ENCODE measurements at places on chromosomes 16 and 17.

GRCh38 chr17:17413821-17414220 is 63.0 kb upstream of the MED9 start:
- DNase-seq, result no peak

- no peak for DNase-seq
Observed at GRCh38 chr16:81836279-81837054, 57.4 kb downstream of the PLCG2 start.

GRCh38 chr16:20901068-20901435 is 481 bp downstream of the LYRM1 start:
- DNase-seq, result peak; percentile 21

- no peak for DNase-seq
Observed at GRCh38 chr17:43371227-43371821, 27.5 kb upstream of the ARL4D start.

DNA sequence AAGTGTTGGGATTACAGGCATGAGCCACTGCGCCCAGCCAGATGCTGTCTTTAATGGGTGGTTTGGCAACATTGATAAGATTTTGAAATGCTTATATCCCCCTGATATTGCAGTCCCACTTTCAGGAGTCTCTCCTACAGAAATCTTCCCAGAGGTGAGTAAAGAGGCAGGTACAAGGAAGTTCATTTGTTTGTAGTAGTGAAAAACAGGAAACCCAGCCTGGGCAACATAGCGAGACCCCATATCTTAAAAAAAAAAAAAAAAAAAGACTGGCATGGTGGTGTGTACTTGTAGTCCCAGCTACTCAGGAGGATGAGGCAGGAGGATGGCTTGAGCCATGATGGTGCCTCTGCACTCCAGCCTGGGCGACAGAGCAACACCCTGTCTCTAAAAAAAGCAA is 6.2 kb upstream of the NUPR1 start:
- no peak for DNase-seq

DNA sequence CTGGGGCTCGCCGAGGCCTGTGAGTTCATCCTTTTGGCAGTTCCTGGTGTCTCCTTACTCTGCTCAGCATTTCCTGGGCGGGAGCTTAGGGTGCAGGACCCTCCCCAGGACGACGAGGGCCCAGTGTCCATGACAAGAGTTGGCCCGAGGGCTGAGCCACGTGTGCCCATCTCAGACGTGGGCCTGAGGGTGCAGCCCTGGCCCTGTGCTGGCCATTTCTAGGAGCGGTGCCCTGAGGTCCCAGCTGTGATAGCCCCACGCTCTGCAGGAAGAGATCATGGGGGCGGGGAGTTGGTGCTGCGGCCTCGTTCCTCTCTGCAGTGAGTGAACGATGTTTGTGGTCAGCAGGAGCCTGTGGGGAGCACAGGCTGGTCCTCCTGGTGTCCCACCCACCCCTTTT is 6.0 kb upstream of the MC1R start:
- no peak for DNase-seq

GRCh38 chr17:64077379-64077778 is 52.6 kb downstream of the ERN1 start:
- DNase-seq, result no peak

- no peak for DNase-seq
Observed at GRCh38 chr16:9365370-9365728, 273.9 kb downstream of the HAPSTR1 start.

DNA sequence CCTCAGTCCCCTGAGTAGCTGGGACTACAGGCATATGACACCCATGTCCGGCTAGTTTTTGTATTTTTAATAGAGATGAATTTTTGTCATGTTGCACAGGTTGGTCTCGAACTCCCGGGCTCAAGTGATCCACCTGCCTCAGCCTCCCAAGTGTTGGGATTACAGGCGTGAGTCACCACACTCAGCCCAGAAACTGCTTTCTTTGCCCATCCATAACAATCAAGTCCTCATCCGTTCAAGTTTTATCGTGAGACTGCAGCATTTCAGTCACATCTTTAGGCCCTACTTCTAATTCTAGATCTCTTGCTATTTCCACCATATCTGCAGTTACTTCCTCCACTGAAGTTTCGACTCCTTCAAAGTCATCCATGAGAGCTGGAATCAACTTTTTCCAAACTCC is 6.4 kb downstream of the NPRL3 start:
- DNase-seq, result no peak

DNA sequence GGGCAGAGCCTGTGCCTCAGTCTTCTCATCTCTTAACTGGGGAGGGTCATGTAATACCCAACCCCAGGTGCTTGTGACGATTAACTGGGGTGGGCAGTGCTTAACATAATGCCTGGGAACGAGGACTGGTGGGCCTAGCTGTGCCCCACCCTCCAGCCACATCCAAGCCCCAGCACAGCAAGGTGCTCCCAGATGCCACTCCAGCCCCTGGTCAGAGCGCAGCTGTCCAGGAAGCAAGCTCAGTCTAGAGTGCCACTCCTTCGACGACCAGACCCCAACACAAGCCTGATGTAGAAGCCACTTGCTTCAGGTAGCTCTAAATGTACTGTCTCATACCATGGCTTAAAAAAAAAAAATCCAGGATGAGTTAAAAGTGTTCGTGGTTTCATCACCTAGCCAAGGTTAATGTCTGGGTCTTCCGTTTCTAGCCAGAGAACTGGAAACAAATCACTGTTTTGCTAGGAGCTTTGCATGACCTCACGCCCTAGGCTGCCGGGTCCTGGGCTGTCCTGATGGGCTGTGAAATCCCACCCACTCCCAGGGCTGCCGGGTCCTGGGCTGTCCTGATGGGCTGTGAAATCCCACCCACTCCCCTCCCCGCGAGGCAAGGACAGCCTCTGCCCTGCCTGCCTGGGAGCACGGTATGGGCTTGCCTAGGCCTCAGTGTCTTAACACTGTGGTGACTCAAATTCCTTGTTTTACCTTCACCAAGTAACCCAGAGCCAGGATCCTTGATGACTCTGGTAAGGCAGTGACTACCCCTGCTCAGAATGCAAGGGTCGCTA is 7.7 kb downstream of the MIEF2 start:
- no peak for DNase-seq

DNA sequence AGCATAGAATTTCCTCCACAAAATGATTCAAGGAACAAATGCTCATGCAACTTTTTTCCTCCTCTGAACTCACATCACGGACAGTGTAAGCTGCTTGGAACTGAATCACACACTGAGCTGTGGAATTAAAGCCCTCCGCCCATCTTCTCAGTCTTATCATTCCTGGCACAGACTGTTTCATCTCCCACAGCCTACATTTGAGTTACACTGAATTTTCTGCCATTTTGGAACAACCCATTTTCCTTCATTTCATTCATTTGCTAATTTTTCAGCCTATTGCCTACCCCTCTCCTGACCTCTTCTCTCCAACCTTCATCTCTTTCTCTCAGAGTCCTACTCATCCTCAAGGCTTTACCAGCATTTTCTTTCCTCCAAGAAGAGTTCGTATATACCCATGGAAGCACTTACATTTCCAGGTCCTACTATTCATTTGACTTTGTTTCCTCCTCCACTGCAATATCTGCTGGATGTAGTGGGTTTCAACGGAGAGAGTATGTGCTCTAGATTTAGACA is 39.1 kb upstream of the TOM1L1 start:
- no peak for DNase-seq

DNA sequence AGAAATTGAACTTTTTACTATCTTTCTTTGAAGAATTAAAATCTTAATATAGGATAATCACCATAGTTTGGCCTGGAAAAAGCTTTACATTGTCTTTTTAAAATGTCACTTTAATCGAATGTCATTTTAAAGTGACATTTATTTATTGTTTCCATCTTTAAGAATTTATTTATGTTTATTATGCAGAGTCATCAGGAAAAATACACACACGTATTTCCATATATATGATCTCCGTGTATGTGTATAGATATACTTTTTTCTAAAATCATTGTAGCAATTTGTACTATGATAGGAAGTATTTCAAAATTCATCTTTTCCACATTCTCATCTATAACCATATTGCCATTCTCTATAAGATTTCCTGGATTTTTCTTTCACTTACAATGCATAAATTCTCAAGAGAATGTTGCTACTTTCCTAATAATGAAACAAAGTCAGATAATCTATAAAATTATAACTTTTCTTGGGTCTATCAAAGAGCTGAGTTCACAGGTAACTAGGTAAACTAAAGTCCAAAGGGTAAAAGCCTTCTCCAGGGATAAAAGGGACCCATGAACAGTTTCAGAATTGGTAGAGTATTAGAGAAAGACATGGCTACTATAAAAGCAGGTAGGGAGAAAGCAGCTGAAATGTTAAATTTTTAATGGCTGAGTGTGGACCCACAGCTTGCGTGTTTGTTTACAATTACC is 11.9 kb downstream of the ABCA8 start:
- no peak for DNase-seq

DNA sequence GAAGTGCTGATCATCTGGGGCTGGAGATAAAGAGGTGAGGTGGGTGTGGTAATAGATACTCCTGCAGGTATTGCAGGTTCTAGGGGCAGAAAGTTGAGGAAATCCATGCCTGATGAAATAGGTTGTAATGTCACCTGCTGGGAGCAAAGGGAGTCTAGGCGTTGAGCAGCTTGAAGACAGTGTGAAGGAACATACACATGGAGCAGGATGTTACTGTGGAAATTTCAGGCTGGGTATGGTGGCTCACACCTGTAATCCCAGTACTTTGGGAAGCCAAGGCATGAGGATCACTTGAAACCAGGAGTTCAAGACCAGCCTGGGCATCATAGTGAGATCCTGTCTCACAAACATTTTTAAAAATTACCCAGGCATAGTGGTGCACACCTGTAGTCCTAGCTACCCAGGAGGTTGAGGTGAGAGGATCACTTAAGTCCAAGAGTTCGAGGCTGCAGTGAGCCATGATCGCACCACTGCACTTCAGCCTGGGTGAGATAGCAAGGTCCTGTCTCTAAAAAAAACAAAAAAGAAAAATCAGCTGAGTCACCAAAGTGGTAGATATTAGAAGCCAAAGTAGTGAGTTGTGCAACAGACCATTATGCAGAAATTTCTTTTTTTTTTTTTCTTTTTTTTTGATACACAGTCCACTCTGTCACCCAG is 9.1 kb upstream of the CRYBA1 start:
- no peak for DNase-seq

- DNase-seq, result no peak
Observed at GRCh38 chr17:17523731-17524490, 27.7 kb upstream of the RASD1 start.

DNA sequence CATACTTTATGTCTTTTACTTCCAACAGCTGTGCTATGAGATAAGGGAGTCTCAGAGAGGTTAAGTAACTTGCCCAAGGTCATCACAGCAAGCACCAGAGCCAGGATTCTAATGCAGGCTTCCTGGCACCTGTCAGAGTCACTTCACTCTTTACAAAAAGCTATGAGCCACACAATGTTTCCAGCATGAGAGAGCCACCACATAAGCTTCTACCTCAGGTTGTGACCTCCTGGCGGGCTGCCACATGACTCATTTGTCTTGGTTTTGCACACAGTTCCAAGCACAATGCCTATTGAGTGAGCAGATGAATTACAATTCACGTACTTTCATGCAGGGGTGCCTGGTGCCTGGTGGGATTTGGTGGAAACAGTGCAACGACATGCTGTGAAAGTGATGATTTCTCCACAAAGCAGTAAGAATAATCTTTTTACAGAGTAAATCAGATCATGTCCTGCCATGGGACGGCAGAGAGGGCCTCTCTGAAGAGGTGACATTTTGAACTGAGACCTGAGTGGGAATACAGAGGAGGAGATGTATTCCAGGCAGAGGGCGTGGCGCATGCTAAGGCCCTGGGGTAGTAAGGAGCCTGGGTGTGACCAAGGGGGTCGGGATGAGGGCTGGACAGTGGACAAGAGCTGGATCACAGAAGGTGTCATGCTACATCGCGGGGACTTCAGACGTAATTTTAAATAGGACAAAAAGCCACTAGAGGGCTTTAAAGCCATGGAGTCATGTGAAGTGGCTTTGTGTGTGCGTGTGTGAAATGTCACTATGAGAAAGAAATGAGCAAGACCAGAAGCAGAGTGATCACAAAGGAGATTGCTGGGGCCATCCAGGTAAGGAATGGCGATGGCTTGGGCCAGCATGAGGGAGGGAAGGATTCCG is 53.4 kb downstream of the CACNG3 start:
- DNase-seq, result no peak

- DNase-seq, result no peak
Observed at GRCh38 chr17:52709724-52710123, 551.2 kb upstream of the CA10 start.

GRCh38 chr16:15507301-15507958 is 73.0 kb downstream of the BMERB1 start:
- no peak for DNase-seq

DNA sequence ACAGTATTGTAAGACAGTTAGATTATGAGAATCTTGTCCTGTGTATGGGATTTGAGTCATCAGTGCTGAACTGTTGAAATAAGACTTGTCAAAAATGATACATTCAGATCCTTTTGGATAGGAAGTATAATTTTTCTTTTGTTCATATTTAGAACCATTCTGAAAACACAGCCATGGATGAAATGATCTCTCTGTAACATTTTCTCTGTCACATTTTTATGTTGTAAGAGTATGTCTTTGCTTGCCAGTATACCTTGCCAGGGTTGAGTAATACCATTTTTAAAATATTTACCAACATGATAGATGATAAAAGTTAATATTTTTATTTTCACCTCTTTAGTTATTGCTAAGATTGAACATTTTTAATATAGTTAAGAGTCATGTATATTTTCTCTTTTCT is 45.0 kb downstream of the NSRP1 start:
- DNase-seq, result no peak

- no peak for DNase-seq
Observed at GRCh38 chr16:68696514-68696913, 40.6 kb upstream of the CDH1 start.

- no peak for DNase-seq
Observed at GRCh38 chr17:395179-395578, 42.6 kb upstream of the RPH3AL start.

GRCh38 chr17:56026915-56027314 is 126.4 kb upstream of the ANKFN1 start:
- no peak for DNase-seq

DNA sequence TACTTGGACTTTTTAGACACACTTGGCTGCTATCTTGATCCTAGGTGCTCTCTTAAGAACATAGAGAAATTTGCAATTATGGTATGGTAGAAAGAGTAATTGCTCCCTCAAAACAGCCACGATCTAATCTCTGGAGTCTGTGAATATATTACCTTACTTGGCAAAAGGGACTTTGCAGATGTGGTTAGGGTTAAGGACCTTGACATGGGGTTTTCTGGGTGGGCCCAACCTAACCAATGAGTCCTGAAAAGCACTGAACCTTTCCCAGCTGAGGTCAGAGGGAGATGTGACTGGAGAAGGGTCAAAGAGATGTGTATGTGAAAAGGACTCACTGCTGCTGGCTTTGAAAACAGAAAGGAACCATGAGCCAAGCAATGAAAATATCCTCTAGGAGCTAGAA is 26.7 kb upstream of the MED13 start:
- DNase-seq, result no peak

DNA sequence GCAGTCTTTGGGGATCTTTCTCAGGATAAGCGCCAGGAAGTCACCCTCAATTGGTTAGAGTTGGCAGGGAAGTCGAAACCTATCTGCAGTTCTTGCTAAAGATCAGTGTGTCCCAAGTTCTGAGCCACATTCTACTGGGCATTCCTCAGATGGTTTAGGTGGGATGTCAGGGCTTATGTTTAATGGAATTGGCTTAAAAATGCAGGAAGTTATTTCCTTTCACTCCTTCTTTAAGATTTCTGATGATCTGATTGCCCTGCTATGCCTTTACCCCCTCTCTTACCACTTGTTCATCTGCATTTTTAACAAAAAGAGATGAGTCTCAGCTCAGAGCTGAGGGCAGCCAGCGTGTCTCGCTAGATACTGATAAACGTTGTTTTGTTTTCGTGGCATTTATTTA is 30.8 kb downstream of the FOXL1 start:
- no peak for DNase-seq

- no peak for DNase-seq
Observed at GRCh38 chr17:34351096-34351495, 5.2 kb upstream of the CCL13 start.

Data from activated CD4-positive, alpha-beta memory T cell treated with anti-CD3 and anti-CD28 coated beads, Interleukin-2, amount 10 ng/mL, durations not matched to agents 7 days and 5 days (primary cell).